Urothelium cell line (cell line): ENCODE measurements at places on chromosomes 11 and 22.

- peak; percentile 7 for DNase-seq
These were observed 207.7 kb downstream of the CEP164 start for GRCh38 chr11:117535201-117535849.

DNA sequence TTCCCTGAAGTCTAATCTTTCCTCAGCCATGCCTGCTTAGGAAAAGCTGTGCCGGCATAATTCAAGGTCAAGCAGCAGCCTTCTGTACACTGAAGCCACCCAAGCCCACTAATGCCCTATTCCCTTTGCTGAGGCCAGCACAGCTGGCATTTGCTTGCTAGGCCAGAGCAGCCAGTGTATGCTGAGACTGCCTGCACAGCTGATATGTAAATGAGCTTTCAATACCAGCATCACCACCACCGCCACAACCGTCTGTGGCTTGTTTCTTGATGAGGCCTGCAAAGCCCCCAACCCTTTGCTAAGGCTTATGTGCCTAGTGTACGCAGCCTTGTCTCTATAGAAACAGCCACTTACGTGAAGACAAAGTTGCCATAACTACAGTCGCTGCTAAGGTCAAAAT lies 56.3 kb upstream of the TNRC6B start:
- DNase-seq, result no peak

GRCh38 chr11:28318871-28319270 lies 210.7 kb downstream of the METTL15 start:
- DNase-seq, result no peak

DNA sequence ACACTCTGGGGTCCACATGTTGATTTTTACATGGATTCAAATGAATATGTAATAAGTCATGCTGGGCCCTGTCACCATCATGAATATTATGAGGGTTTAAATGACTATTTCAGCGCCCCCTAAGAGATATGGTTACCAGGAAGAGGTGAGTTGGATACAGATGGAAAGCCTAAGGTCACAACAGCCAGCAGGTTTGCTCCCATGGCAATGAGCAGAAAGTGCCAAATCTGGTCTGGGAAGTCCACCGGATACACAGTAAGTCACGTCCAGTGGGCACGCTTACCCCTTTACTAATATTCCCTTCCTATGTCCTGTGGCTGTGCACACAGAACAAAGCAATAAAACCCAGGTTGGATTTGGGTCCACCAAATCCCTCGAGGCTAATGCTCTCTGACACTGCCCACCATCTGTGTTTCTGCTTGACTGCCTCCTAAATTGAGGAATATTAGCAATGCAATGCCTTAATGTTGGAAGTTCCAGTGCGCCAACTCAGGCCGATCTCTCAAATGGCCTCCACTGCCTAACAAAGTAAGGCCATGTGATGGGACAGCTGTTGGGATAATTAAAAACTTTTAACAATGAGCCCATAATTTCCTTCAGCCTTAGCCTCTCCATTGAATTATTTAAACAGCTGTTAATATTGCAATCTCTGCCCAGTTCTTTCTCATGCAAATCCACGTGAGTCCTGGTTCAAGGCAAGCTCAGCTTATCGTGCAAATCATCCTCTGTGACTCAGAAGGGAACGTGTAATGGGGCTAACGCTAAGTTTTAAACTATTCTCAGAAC lies 97.6 kb downstream of the SLC1A2 start:
- no peak for DNase-seq

DNA sequence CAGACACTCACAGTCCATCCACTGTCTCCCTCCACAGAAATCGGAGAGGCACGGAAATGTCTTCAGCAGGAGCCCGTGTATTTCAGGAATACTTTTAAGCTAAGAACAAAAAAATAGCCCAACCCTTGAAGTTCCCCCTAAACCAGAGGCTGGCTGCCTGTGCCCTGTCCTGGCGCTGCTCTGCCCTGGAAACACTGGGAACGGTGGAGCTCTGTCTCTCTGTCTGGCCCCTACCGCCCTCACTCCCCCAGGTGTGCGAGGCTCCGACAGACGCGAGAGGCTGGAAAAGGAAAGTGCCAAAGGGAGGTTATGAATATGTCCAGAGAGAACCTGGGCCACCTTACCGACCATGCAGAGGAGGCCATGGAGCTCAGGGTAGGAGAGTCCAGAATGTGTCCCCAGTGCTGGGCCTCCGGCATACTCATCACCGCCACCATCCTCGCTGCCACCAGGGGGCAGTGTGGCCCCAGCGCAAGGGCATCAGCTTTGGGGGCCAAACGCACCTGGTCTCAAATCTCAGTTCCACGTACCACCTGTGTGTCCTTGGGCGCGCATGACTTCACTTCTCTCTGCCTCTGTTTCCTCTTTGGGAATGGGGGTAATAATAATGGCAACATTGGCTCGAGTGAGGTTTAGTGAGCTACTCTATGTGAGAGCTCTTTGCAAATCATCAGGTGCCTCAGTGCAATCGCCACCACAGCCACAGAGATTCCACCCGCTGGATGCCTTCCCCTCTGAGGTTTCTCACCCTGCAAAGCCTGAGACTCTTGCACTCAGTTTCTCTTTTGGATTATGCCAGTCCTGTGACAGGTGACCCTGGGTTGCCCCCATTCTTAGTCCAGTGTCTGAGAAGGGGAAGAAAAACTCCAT lies 10.4 kb upstream of the SLCO2B1 start:
- DNase-seq, result peak; percentile 79

DNA sequence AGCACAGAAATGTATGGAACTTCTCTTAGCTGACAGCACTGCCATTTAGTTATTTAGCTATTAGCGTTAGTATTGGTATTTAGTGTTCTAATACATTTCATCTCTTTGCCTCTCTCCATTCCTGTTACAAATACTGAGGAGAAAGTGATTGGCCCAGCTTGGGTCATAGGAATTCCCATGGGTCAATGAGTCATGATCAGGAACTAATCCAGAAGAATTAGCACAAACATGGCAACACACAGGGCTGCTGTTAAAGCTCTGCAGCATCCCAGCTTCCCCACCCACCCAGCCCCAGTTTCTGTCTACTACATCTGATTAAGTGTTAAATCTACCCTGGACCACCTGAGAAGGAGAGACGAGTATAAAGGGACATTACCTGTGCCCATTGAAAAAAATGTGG lies 36.1 kb downstream of the PDGFD start:
- peak; percentile 9 for DNase-seq

DNA sequence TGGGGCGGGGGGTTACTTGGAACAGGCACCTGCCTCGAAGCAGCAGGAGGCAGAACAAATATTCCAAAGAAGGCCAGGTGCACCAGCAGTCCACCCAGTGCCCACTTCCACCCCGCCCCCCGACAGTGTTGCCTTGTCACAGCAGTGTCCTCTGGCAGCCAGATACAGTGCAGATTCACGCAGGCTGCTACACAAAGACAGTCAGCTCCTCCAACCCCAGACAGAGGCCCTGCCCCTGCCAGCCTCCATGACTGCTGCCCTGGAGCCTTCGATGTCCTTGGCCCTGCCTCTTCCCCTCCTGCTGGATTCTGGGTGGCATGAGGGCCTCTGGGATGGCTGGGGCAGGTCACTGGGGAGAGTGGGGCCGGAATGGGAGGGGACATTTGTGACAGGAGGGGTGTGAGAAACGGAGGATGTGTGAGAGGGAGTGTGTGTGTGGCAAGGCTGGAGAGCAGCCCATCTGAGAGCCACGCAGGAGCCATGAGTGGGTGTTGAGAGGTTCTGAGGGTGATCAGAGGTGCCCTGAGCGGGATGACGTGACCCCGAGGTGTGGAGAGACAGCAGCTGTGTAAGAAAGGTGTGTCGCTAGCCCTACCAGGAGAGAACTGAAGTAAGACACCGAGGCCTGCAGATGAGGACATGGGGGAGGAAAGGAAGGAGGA lies 173.7 kb downstream of the CEP164 start:
- no peak for DNase-seq

- DNase-seq, result no peak
These were observed 54.0 kb downstream of the TNRC6B start for GRCh38 chr22:40231618-40232313.

- peak; percentile 20 for DNase-seq
These were observed 14.0 kb downstream of the PSMD13 start for GRCh38 chr11:250740-251299.

DNA sequence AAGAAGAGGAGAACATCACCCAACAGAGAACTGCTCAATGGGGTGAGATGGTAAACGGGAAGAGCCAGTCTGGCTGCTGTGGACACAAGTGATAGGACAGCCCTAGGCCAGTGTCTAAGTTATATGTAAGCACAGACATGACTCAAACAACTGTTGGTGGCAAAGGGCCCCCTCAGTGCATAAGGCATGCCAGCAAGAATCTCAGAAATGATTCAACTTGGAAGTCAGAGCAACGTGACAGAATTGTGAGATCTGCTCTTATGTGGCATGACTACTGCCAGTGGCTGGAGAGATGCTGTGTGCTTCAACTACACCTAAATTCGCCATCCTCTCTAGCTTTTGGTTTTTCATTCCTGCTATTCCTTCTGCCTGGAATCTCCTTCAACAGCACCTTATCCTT lies 7.4 kb downstream of the SLN start:
- peak; percentile 21 for DNase-seq

DNA sequence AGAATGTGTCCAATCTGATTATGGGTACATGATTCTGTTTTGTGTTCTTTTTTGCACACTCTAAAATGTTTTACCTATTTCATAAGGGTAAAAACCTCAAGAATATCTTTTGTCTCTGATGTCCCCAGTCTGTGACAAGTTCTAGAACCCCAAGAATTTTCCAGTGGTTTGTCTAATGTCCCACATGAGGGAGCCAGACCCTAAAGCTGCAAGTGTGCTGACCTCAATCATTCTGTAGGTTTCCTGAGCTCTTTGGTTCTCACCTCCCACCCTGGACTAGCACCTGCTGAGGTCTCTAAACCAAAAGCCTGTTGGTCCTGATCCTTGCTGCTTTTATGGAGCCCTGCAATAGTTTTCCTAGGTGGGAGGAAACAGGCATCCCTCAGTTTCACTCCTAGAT lies 149.8 kb upstream of the MPPED2 start:
- DNase-seq, result no peak

DNA sequence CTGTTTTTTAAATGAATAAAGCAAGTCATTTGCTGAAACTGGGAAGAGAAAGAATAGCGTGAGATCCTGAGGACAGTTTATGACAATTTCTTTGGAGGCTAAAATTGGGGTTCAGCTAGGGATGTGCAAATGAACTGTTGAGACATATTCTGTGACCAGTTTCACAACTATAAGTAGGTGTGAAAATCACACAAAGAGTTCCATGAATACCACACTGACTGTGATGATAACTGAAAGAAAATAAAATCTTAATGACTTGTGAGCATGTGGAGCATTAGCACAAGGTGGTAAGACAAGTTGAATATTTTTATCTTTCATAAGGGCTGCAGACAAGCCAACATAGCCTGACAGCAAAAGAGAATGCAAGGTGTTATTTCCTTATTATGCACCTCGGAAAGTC lies 61.1 kb upstream of the PDGFD start:
- no peak for DNase-seq

GRCh38 chr11:65855927-65856363 lies 2.0 kb downstream of the CFL1 start:
- DNase-seq, result no peak

- DNase-seq, result peak; percentile 8
These were observed 68.2 kb downstream of the DNAJC24 start for GRCh38 chr11:31437742-31438435.

GRCh38 chr11:68806931-68807844 lies 34.5 kb downstream of the CPT1A start:
- DNase-seq, result no peak

GRCh38 chr22:30327864-30328345 lies 1.2 kb upstream of the TBC1D10A start:
- no peak for DNase-seq

DNA sequence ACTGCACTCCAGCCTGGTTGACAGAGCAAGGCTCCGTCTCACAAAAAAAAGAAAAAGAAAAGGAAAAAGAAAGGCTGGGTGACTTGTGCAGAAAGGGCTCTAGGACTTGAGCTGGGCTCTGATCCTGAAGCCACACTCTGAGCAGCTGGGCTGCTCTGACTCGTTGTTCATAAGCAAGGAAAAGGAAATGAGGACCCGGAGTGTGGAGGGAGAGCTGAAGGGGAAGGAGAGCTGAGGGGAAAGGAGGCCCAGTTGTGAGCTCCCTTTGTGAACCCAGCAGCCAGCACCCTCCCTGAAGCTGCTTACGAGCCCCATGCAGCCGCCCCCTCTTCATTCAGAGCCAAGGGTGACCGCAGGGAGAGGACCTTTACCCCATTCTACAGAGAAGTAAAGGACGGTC lies 12.3 kb upstream of the SH3BP1 start:
- no peak for DNase-seq

GRCh38 chr11:109946322-109946846 lies 146.8 kb upstream of the ZC3H12C start:
- DNase-seq, result peak; percentile 77

DNA sequence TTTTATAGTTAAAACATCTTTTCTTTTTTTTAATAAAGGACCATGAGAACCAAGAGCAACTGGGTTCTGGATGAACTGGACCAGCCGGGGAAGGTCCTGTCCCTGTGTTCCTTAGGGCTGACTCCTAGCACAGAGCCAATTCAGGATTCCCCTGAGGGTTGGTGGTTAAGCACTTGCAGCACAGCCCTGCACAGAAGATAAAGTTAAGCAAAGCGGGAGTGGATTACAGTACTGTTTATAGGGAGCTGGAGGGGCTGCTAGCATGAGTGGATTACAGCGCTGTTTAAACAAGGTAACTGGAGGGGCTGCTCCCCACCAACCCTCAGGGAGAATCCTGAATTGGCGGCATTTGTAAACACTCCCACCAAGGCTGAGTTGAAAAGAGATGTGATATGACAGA lies 90.6 kb downstream of the CELSR1 start:
- DNase-seq, result no peak

GRCh38 chr11:8138526-8138925 lies 30.3 kb downstream of the RIC3 start:
- DNase-seq, result no peak

- no peak for DNase-seq
These were observed 3.0 kb upstream of the CHRNA10 start for GRCh38 chr11:3674189-3674588.

- no peak for DNase-seq
These were observed 373.0 kb upstream of the B3GAT1 start for GRCh38 chr11:134785059-134785458.

DNA sequence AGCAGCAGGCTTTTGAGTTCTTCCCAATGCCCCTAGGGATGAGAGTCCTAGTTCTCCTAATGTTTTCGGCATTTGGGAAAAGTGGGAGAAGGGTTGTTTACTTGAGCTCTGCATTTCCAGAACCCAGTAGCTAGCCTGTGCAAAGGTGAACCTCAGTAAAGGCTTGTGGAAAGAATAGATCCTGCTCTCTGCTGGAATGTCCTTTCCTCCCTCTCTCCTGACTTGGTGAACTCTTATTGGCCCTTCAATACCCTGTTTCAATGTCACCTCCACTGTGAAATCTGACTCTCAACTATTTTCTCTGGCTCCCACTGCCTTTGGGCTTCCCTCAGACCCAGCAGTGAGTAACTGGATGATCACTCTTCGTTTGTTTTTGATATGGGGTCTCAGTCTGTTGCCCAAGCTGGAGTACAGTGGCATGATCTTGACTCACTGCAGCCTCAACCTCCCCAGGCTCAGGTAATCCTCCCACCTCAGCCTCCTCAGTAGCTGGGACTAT lies 2.4 kb upstream of the UVRAG start:
- DNase-seq, result no peak

GRCh38 chr11:86230179-86230804 lies 14.3 kb upstream of the EED start:
- DNase-seq, result no peak
